Right ventricle myocardium inferior (tissue), 1 donor: ENCODE measurements at places on chromosomes 4 and X.

GRCh38 chr4:92012899-92013867, 290.6 kb upstream of the GRID2 start:
- no peak for DNase-seq

DNA sequence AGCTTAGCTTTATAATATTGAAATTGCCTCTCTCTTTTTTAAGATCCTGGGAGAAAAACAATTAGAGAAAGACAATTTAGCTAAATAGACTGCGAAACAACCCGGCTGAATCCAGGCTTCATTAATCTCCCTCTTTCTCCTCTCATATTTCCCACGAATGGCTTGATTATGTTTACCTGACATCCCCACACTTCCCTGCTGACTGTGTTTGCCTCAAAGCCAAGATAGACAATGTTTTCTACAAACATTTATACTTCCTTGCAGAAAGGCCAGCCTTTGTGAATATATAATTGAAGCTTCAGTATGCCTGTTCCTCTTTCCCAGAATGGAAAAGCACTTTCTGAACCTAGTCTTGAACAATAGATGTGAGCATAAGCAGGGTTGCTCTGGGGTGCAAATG, 566.8 kb downstream of the PDHA2 start:
- DNase-seq: no peak

GRCh38 chrX:14573161-14573560, 43.8 kb downstream of the GLRA2 start:
- no peak for DNase-seq

DNA sequence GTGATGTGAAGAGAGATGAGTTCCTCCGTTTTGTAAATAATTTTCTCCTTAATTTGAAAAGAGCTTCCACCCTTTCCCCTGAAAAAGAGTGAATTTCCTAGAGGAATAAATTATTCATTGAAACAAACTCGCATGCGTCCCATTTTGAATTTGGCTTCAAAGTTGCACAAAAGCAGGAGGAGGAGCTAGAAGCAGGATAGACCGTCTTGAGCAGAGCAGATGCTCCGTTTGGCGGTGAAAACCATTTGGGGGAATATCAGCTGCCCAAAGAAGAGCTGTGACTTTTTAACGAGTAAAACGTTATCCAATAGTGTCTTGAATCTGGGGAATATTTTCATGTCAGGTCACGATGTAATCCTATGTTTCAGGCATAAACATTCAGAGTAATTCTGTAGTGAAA, 42.0 kb downstream of the FAM149A start:
- DNase-seq: no peak

GRCh38 chr4:7910952-7911578, 28.6 kb downstream of the AFAP1 start:
- no peak for DNase-seq

DNA sequence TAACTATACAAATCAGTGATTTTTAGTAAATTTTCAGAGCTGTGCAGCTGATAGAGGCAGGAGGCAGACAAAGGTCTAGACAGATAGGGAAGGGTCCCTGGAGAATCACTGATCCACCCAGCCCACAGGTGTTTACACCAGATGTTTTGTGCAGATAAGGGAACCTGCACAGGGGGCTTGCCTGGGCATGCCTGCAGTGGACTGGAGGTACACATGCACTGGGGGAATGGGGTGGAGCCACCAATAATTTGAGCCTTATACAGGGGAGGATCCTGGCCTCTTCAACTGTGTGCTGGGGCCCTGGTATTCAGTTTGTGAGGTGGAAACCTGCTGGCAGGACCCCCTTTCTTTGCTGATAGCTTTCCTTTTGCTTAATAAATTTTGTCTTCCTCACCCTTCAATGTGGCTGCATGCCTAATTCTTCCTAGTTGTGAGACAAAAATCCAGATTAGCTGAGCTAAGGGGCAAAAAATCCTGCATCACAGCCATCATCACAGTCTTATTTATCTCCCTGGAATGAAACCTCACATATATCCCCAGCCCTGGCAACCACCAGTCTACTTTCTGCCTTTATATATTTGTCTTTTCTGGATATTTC, 102.8 kb downstream of the KDM6A start:
- no peak for DNase-seq

GRCh38 chr4:173024203-173024602, 144.4 kb upstream of the GALNT7 start:
- no peak for DNase-seq
